ENCODE measurements at places on chromosomes 12 and 14.

- DNase-seq: no peak
Observed at GRCh38 chr12:133106253-133106652, 23.8 kb downstream of the ZNF891 start.

DNA sequence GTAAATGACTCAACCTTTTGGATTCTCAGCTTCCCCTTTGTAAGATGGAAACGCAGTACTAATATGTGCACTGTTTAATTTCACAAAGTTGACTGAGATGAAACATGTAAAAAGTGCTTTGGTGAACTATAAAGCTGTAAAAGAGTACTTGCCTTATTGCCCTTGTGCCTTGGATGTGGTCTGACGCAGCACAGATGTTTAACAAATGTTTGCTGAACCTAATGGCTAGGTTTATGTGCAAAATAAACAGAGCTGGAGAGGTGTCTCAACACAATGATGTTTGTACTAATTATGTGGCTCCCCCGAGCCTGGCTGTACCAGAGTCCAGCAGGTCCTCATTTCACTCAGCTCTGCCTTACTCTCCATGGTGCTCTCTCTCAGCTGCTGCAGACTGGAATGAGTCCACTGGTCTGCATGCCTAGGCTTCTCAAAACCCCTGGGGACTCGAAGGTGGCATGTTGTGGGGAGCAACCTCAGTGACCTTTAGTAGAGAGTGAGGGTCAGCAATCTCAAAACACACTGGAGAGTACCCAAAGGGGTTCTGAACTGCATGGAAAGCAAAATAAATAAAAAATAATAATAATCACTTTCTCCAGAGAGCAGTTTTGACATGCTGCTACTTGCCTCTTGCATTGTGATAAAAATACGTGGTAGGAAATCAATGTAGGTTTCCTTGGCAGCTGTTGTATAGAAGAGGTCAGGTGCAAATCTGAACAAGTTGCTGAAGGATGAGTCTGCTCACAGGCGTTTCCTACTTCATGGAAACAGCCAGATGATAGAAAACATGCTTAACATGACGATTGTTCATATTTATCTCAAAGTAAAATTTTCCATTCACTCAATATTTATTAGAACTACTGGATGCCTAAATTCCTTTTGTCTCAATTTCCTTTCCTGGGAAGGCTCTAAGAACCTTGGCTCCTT is 8.5 kb upstream of the AMIGO2 start:
- DNase-seq: no peak

DNA sequence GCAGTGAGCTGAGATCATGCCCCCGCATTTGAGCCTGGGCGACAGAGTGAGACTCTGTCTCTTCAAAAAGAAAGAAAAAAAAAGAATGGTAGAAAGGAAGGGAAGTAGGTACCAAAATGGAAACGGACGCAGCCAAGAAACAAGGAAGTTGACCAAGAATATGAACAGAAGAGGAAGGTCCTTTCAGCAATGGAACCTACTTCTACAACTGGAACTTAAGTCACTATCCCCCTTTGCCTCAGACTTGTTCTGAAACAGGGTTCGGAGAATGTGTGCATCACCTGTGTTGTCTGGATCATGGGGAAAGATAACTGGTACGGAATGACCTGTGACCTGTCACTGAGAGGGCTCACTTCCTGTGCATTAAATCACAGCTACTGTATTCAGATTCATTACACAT is 43.9 kb upstream of the RNASE1 start:
- DNase-seq: no peak

DNA sequence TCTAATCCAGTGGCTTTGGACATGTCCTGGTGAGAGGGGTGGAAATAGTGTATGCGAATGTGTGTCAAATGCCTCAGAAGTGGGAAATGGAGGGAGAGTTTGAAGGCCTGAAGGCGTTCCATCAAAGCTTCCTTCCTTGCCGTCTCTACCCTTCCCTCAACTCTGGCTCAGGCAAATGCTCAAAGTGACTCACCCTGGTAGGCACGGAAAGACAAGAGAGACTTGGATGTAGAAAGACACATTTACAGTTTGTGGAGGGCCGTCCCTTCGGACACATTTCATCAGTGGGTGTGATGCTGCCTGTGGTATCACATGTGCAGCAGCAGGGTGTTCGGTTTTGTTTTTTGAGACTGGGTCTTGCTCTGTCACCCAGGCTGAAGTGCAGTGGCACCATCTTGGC is 36.7 kb downstream of the CHST11 start:
- DNase-seq: no peak

- no peak for DNase-seq
Observed at GRCh38 chr14:28577711-28578131, 188.9 kb upstream of the FOXG1 start.

DNA sequence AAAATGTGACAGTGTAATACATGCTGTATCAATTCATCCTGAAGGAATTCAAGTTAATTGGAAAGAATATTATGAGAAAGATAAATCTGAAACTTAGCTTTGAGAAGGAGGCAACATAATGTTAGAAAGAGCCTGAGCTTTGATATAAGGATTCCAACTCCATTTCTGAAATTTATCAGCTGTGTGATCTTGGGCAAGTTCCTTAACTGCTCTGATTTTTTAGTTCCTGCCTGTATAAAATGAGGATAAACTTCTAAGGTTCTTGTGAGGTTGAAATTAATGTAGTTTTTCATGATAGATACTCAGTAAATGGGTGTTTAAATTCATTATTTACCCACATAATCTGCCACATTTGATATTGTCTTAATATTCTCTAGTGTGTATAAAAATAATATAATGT is 14.6 kb upstream of the ATP2B1 start:
- DNase-seq: no peak

DNA sequence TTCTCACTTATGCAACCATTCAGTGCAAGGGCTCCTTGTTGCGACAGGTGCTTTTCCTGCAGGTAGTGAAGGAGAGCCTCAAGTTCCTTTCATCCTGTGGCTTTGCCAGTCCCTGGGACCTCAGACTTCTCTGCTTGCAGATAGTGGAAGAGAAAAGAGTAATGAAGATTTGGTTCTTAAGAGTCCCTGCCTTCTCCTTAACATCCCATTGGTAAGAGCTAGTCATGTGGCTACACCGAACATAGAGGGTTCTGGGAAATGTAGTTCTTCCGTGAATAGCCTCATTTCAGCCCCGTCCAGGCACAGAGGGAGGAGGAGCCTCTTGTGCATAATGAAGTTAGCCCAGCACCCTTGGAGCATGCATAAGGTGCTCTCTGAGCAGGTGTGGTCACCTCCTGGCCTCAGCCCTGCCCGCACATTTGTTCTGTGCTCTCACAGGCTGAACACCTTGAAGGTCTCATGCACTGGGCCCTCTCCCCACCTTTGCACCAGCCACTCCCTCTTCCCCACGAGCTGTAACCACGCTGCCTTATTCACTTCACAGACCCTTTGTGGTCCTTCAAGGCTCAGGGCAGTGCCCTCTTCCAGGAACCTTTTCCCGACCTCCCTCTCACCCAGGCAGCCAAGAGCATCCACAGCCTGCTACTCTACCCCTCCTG is 134.0 kb downstream of the BCL11B start:
- DNase-seq: peak; percentile 26

DNA sequence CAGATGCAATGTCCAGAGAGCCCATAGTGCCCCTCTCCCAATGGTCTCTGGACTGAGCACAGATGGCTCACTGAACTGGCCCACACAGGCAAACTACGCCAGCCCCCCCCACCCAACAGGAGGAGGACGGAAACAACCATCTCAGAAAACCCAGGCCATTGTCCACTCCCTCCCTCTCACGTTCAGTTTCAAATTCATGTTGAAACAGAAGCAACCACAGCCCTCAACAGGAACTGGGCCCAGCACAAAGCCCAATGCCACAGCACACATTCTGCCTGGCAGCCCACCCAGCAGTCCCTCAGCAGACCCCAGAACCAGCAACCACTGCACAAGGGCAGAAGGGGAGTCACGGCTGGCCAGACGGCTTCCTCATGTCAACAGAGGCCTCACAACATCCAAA is 10.6 kb downstream of the CCDC88C start:
- DNase-seq: no peak

- DNase-seq: no peak
Observed at GRCh38 chr14:74898694-74899093, 17.0 kb downstream of the DLST start.

- DNase-seq: no peak
Observed at GRCh38 chr12:41051954-41052353, 136.2 kb upstream of the PDZRN4 start.

GRCh38 chr14:85088192-85088591 is 441.8 kb upstream of the FLRT2 start:
- DNase-seq: no peak

GRCh38 chr12:69348162-69348938 is at the start of gene LYZ:
Gene LYZ, plus strand, starts transcription at chr12:69348381. Its CDS starts 28 bp downstream, at chr12:69348409.
- no peak for DNase-seq

GRCh38 chr12:104669851-104670337 is 213.1 kb downstream of the CHST11 start:
- DNase-seq: peak; percentile 41

DNA sequence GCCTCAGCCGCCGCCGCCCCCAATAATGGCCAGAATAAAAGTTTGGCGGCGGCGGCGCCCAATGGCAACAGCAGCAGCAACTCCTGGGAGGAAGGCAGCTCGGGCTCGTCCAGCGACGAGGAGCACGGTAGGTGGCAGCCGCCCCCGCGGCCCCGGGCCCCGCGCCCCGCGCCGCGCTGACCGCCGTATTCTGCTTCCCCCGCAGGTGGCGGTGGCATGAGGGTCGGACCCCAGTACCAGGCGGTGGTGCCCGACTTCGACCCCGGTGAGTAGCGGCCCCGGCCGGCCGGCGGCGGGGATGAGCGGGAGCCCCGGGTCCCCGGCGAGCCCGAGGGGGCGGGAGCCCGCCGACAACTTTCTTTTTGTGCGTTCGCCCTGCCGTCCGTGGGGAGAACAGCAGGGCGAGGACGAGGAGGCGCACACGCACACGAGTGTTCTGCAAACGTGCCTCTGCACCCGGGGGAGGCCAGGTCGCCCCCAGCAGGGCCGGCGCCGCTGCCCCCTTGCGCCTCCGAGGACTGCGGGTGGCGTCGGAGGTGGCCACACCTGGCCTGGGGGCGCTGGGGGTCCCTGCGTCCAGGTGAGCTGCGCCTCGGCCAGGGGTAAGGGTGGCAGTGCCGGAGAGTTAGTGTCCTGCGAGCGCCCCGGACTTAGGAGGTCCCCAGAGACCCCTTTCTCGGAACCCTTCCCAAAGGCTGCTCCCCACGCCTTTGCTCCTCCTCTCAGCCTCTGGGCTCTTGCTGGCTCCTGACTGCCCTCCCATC is 794 bp downstream of the RCOR1 start:
- DNase-seq: peak; percentile 27

DNA sequence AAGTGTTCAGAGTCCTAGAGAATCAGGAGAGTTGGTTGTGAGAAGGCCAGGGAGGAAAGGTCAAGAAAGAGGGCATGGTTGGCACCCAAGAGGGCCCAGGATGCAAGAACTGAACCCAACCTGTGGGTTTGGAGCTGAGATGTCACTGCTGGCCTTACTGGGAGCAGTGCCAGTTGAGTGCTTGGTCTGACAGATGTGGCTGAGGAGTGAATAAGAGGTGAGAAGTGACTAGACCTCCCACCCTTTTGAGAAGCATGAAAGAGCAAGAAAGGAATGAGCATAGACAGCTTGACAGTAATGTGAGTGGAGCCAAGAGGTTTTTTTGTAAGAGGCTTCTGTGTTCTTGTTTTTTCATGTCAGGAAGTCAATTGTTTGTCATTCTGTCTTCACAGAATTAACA is 95.3 kb downstream of the FGD4 start:
- peak; percentile 3 for DNase-seq

- peak; percentile 16 for DNase-seq
Observed at GRCh38 chr12:126998747-126999285, 1268.2 kb upstream of the TMEM132C start.

GRCh38 chr12:110853836-110854235 is 7.0 kb downstream of the CCDC63 start:
- no peak for DNase-seq

GRCh38 chr12:118346895-118347294 is 25.8 kb downstream of the TAOK3 start:
- no peak for DNase-seq

- DNase-seq: peak; percentile 1
Observed at GRCh38 chr14:52455291-52456088, 96.8 kb downstream of the TXNDC16 start.

DNA sequence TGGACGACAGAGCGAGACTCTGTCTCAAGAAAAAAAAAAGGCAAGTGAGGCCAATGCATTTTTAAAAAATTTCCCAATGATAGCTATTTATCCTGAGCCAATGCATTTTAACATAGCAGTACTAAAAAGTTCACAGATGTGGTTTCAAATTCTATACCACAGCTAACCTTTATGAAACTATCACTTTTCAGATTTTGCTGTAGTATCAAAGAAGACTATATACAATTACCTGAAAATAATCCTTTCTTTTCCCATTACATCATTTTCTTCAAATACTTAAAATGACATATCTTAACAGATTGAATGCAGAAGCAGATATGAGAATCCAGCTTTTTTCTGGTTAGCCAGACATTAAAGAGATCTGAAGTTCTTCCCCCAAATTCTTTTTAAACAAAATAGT is 13.2 kb downstream of the ATF7 start:
- no peak for DNase-seq
